ENCODE measurements at places on chromosomes 2 and 18.
A peak's percentile ranks its signal among the peaks of the same experiment; 100 is the strongest.

DNA sequence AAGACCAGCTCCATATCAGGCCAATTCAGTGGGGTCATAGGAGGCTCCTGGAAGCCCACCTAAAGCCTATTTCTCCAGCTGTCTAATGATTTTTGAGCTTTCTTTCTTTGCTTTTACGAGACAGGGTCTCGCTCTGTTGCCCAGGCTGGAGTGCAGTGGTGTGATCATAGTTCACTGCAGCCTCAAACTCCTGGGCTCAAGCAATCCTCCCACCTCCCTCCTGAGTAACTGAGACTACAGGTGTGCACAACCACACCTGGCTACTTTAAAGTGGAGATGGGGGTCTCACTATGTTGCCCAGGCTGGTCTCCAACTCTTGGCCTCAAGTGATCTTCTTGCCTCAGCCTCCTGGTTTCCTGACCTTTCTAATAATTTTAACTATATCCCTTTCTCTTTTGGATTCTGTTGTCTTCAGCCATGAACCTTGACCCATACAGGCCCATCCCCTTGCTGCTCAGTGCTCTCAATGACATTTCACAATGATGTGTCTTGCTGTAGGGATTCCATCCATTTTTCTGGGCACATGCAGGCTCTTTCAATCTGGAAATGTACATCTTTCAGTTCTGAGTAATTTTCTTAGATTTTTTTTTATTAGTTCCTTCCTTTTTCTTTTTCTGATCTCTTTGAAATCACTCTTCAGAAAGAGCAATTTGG, 29.7 kb downstream of the GNLY start:
- no peak for DNase-seq

- DNase-seq, result no peak
These were observed 181.0 kb downstream of the ERBB4 start for GRCh38 chr2:212357606-212358005.

- no peak for DNase-seq
These were observed 110.4 kb downstream of the LRP1B start for GRCh38 chr2:142020368-142020767.

DNA sequence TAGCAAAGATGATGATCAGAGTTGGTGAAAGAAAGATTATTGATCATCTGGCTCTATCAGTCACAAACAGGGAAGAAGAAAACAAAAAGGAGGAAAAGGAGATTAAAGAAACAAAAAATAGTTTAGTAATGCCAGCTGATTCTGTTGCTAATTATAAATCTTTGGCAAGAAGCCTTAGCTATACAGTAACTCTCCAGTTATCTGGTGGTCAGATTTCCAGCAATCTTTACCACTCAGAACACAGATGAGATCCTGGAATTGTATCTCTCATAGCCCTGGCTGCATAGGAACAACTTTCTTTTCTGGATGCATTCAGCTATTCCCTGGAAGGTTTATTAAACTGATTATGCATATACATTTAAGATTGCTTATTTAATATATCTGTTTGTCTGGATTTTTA, 256.8 kb upstream of the ZEB2 start:
- no peak for DNase-seq

DNA sequence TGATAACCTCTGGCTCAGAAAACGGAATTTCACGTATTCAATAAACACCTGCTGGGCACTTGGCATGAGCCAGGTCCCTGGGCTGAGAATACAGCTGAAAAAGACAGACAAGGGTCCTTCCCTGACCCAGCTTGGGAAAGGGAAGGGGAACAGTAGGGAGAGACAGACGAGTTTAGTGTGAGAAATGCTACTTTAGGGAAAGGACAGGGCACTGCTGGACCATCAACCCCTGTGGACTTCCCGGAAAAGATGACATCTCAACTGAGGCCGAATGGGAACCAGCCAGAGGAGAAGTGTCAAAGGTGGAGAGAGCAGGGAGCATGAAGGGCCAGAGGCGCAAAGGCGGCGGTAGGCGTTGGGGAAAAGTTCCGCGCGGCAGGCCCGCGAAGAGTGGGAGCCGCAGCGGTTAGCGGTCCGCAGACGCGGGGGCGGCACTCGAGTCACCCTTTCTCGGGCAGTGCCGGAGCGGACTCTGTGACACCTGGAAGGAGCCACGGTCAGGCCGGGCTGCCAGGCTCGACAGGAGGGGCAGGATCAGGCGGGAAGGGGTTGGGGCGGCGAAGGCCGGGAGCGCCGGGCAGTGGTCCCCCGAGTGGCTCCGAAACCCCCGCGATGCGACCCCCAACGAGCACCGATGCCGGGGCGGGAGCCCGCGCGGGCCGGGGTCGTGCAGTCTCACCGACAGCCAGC, 519 bp downstream of the TEX261 start:
- peak; percentile 50 for DNase-seq

- DNase-seq, result no peak
These were observed 824.0 kb downstream of the SLC4A3 start for GRCh38 chr2:220451438-220451837.

GRCh38 chr2:120561379-120562035, 174.2 kb upstream of the GLI2 start:
- no peak for DNase-seq

All from stimulated activated CD8-positive, alpha-beta memory T cell treated with anti-CD3 and anti-CD28 coated beads, Interleukin-15, amount 100 ng/mL, for 48 hours (primary cell).